ENCODE measurements at places on chromosomes 12 and 14.

DNA sequence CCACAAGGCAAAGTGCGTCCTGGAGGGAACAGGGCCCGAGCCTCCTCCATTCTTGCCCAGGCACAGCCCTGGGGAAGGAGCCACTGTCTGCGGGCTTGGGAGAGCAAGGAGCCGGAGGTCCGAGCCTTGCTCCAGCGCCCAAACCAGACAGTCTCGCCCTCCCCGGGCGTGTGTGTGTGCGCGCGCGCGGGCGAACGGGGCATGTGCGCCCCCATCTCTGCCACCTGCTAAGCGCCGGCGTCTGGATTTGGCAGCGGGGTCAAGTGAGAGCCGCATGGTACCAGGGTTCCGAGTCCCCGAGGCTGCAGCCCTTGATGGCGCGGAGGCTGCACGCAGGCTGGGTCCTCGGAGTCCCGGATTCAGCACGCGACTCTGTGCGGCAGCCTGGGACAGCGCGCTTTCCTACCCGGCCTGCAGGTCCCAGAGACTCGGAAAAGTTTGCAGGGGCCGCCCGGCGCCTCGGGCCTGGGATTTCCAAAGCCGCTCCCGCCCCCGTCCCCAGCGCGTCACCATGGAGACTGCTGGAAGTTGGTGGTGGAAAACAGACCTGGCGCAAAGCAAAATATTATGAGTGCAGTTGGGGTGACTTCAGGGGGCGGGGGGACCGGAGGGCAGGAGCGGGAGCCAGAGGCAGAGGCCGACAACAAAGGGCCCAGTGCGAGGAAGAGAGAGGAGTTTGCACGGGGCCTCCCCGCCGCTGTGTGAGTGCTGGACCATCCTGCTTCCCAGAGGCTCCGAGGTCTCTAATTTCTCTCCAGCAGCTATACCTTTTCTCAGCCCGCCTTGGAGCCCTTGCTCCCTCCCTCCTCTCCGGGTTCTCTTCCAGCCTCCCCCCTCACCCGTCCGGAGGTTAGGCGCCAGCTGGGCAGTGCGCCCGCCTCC lies 4.2 kb downstream of the RFX4 start:
- peak; percentile 11 for DNase-seq

GRCh38 chr12:49331380-49332222 lies 5.4 kb downstream of the C1QL4 start:
- DNase-seq = peak; percentile 71

- no peak for DNase-seq
These were observed 113.2 kb downstream of the RBM19 start for GRCh38 chr12:113852695-113853490.

- DNase-seq = peak; percentile 65
These were observed 85.7 kb downstream of the SAMD4A start for GRCh38 chr14:54652605-54653052.

- DNase-seq = peak; percentile 76
These were observed 34.5 kb downstream of the PRKCH start for GRCh38 chr14:61355892-61356325.

DNA sequence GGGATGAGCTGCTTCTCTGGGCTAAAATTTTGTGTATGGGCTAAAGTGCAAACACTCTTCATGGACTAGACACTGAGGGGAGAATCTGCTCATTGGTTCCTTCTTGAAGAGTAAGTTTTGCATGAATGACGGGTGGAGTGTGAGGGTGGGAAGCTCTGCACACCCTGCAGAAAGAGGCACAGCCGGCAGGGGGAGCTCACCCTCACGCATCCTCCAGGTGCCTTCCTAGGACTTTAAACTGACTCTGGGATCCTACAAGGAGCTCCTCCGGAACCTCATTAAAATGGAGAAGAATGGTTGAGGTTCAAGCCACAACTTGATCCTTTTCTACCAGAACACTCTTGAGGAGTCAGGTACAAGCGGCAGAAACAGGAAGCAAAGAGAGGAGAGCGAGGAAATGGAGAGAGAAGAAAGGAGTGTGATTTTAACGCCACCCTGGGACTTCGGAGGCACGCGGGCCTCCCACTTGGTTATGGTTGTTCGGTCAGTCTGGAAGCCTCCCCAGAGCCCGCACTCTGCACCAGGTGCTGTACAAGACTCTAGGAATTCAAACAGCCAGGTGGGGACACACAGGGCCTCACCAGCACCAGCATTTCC lies 87.5 kb downstream of the SETD3 start:
- peak; percentile 46 for DNase-seq

GRCh38 chr14:36952689-36953088 lies 219.7 kb downstream of the SLC25A21 start:
- DNase-seq = peak; percentile 84

- DNase-seq = no peak
These were observed 249.3 kb upstream of the KRR1 start for GRCh38 chr12:75760573-75761294.

DNA sequence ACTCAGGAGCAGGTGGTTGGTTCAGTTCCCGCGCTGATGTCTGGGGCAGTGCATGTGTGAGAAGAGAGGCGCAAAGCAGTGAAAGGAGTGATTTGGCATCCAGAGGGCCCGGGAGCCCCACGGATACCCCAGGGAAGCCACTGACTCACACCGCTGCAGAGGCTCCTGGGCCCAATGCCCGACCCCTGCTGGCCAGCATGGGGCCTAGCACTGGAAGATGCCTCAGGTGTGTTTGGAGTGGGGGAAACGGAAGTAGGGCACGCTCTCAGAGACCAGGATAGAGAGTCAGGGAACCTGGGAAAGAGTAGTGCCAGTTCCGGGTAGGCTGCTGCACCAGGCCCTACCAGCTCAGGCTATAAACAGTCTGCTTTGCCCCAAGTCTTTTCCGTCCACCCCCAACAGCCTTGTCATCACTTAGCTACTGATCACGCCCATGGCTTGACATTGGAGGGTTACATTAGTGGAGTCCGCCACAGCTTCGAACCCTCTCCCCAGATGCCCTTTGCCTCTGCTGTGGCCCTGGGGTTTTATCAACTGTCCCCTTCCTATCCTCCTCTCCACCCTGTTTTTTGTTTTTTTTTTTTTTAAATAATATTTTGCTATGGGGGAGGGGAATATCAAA lies 9.5 kb upstream of the CSAD start:
- DNase-seq = peak; percentile 62

DNA sequence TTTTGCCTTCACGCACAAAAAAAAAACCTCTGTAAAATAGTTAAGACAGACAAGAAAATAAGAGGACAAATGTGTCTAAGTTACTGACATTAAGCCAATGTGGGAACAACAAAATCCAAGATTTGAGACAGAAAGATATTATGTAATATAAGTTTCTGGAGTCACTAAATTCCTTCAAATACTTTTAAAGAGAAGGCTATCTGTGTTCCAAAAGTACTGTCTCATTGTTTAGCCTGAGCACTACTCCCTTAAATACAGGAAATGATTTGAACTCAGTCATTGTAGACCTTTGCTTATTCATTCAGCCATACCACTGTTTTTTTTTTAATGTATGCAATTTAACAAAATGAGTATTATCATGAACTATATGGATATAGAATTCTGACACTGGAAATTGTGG lies 82.7 kb upstream of the KITLG start:
- DNase-seq = no peak

DNA sequence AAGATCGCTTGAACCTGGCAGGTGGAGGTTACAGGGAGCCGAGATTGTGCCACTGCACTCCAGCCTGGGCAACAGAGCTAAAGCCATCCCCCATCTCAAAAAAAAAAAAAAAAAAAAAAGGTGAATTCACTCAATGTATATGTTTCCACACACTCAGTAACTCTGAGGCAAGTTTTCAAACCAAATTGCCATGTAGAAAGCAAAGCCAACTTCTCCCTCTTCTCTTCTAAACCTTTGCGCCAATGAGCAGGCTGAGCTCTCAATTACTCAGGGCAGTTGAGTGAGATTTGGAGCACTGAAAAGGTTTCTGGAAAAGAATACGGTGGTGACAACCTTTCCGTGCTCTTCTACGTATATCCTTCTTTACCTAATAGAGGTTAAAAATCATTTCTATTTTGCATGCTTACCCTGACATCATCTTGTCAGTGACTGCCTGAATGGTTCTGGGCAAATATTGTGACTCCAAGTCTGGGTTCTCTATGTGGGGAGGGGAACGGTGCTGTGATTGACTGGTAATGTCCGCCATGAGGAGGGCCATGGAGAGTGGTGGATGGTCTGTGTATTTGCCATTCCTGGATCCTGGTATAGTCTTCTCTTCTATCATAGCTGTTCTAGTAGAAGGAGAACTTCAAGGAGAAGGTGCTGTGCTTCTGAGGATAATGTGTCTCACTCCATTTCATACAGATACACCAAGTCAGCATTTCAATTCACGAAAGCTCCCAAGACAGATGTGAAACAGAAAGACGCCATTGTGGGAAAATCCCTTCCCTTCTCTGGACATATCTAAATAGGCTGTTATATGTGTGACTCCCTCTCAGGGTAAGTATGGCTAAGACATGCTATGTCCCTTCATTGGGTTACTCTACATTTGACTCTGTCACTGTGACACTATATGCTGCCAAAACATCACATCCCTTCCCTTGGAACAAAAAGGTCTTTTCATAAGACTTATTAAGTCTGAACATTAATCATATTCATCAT lies 46.2 kb upstream of the MED13L start:
- no peak for DNase-seq

DNA sequence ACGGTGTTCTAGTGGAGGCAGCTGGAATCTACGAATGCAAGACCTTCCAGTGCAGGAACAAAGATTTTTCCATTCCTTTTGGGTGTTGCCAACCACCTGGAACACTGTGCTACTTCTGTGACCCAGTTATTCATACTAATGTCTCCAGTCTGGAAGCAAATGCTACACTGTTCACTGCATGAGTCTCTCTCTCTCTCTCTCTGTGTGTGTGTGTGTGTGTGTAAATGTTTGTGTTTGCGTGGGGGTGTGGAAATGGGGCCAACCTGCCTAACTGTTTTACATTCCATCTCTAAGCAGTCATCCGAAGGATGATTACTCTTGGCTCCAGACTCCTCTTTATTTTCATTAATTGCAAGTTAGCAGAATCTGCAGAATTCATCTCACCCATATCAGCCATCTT lies 29.9 kb upstream of the YBX3 start:
- peak; percentile 59 for DNase-seq

GRCh38 chr12:67193704-67194103 lies 75.5 kb upstream of the CAND1 start:
- DNase-seq = peak; percentile 21

DNA sequence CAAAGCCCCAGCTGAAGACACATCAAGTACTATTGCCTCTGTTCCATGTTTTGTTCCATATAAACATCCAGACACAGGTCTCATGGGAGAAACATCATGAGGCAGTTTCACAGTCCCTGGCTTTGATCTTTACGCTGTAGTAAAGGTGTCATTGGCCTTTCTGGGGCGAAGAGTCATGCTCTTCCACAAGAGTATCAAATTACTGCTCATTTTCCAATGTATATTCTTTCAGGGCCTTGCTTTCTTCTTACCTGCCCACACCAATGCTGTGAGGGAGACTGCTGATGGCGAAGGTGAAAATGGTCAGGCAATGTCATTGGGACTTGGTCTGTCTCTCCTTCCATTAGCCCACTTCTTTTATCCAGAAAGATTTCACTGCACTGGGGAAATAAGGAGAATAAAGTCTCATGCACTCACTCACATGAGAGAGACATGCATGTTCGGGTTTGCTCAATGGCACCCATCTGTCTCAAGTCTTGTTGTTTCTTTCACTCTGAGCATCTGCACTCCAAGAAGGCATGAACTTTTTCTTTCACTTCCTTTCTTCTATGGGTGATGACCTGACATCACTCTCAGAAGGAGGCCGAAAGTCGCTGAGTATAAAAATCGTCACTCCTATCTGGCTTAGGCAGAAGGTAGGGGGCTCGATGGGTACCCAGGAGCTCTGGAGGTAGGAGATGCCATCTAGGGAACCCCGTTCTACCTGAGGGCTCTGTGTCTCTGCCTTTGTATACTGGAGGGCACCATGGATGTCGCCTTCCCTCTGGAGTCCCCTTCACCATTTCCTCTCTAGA lies 1.3 kb upstream of the JDP2 start:
- DNase-seq = no peak

DNA sequence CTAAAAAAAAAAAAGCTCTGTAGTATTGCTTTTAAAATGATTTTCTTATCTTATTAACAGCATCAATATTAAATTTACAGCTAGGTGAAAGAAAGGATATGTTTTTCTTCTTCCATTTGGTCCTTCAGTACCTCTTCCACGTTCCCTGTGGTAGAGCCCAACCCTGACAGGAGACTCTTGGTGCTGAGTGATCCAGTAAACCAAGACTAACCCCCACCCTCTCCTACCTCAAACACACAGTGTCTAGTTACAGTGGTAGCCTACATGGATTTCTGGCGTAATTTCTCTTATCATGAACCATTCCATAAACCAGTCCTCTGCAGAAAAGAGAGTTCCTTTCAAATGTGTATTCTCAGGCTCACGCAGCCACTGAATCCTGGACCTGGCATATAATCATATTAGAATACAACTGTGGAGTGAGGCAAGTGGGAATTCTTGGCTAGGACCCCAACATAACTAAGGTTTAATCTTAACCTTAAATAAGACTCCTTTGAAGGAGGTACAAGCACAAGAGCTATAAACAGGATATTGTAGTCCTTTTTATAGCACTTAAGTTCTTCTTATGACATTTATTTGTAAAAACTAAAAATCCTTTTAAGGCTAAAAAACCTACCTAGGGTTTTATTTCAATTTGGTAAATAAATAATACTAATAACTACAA lies 27.1 kb downstream of the TXNRD1 start:
- DNase-seq = no peak

- no peak for DNase-seq
These were observed 378.9 kb downstream of the TMTC2 start for GRCh38 chr12:83065562-83065961.

DNA sequence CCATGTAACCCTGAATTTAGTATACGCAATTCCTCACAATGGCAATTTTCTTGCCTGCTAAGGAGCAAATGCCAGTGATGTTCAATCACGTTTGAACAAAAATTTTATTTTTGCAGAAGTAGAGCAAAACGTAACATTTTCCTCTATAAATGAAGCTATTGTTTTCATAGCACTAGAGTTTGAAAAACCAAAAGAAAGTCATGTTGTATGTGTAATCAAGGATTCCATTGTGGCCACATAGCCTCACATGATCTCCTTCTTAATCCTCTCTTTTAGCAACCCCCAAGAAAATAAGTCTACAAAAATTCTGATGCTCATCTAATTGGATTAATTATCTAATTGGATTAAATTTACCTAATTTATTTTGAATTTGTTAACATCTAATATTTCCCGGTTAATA lies 1217.4 kb upstream of the FLRT2 start:
- no peak for DNase-seq

GRCh38 chr12:96500693-96501092 lies 11.3 kb downstream of the CFAP54 start:
- DNase-seq = peak; percentile 32

Measured in EL (cell line).